ENCODE measurements at places on chromosomes 7 and 10.

- DNase-seq, result no peak
These were observed 194.1 kb downstream of the FANK1 start for GRCh38 chr10:126090443-126090842.

- no peak for DNase-seq
These were observed 28.4 kb upstream of the CDHR3 start for GRCh38 chr7:105934572-105935185.

GRCh38 chr7:19972876-19973275 lies 199.5 kb upstream of the TMEM196 start:
- no peak for DNase-seq

GRCh38 chr10:96358851-96359540 lies at the start of gene OPALIN:
TSS of gene OPALIN (minus strand) at chr10:96359002. CDS start at chr10:96358896, 106 bp downstream.
- DNase-seq, result no peak

GRCh38 chr10:58373442-58373827 lies 11.8 kb upstream of the TFAM start:
- DNase-seq, result no peak

- no peak for DNase-seq
These were observed 124.1 kb downstream of the MAD1L1 start for GRCh38 chr7:2108501-2109250.
